ENCODE measurements at places on chromosomes 6 and 20.

- DNase-seq: no peak
These were observed 21.0 kb upstream of the GCLC start for GRCh38 chr6:53565886-53566285.

GRCh38 chr6:136956590-136957544 is 34.8 kb downstream of the SLC35D3 start:
- no peak for DNase-seq

- no peak for DNase-seq
These were observed 7.6 kb downstream of the HLA-A start for GRCh38 chr6:29949934-29950333.

DNA sequence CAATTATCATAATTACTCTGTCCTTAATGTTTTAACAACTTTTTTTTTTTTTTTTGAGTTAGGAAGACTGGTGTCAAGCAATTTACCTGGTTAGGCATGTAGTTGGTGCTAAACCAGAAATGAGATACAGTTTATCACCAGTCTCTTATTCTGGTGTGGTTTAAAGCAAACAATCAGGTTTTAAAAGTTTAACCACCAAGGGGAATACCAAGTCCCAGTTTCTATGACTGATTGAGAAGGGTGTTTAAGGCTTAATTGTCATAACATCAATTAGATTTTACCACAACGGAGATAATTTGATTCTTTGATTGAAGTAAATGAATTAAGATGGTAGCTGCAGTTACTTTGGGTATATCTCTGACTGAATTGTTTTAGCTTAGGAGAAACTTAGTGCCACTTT is 197.8 kb downstream of the TFAP2B start:
- no peak for DNase-seq

DNA sequence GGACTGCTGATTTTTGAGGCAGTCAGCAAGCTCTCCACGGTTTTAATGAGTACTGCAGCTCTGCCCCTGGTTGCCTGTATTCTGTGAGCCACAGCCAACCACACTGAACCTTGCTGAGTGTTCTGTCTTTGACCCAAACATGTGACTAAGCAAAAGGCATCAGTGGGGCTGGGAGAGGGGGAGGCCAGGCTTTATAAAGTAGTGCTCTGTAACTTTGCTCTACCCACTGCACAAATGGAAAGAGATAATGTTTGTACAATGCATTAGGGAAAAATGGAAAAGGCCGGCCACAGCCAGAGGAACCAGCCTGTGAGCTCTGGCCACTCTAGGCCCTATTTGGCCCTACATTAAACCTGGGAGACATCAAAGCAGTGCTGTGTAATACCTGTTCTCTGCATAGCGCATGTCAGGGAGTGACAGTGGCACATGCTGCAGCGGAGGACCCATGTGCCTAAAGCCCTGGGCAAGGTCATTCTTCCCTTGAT is 22.0 kb downstream of the KLHL31 start:
- no peak for DNase-seq

- DNase-seq: no peak
These were observed 60.1 kb downstream of the FBXO5 start for GRCh38 chr6:152922706-152923105.

Data from activated naive CD8-positive, alpha-beta T cell treated with anti-CD3 and anti-CD28 coated beads, Interleukin-2, amount 50 U/mL, for 24 hours (primary cell).